ENCODE measurements at places on chromosomes 12 and 14.

DNA sequence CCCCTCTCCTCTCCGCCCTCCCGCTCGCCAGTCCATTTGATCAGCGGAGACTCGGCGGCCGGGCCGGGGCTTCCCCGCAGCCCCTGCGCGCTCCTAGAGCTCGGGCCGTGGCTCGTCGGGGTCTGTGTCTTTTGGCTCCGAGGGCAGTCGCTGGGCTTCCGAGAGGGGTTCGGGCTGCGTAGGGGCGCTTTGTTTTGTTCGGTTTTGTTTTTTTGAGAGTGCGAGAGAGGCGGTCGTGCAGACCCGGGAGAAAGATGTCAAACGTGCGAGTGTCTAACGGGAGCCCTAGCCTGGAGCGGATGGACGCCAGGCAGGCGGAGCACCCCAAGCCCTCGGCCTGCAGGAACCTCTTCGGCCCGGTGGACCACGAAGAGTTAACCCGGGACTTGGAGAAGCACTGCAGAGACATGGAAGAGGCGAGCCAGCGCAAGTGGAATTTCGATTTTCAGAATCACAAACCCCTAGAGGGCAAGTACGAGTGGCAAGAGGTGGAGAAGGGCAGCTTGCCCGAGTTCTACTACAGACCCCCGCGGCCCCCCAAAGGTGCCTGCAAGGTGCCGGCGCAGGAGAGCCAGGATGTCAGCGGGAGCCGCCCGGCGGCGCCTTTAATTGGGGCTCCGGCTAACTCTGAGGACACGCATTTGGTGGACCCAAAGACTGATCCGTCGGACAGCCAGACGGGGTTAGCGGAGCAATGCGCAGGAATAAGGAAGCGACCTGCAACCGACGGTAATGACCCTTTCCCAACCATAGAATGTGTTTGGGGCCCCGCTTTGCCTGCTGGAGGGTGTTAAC lies 615 bp downstream of the CDKN1B start:
- DNase-seq = no peak

DNA sequence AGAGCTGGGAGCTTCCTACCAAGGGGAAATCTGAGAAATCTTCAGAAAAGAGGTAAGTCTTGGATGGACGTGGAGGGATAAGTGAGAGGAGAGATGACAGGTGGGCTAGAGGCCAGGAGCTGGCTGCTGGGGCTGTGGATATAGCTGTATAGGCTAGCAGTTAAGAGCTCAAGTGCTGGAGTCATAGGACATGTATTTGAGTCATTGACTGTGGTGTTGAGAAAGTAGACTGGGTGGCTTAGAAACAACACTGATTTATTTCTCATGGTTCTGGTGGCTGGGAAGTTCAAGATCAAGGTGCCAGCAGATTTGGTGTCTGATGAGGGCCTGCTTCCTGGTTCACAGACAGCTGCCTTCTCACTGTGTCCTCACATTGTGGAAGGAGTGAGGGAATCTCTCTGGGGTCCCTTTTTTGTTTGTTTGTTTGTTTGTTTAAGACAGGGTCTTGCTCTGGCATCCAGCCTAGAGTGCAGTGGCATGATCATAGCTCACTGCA lies 151.1 kb upstream of the FUT8 start:
- no peak for DNase-seq

GRCh38 chr12:127600211-127600610 lies 666.8 kb upstream of the TMEM132C start:
- DNase-seq = no peak

DNA sequence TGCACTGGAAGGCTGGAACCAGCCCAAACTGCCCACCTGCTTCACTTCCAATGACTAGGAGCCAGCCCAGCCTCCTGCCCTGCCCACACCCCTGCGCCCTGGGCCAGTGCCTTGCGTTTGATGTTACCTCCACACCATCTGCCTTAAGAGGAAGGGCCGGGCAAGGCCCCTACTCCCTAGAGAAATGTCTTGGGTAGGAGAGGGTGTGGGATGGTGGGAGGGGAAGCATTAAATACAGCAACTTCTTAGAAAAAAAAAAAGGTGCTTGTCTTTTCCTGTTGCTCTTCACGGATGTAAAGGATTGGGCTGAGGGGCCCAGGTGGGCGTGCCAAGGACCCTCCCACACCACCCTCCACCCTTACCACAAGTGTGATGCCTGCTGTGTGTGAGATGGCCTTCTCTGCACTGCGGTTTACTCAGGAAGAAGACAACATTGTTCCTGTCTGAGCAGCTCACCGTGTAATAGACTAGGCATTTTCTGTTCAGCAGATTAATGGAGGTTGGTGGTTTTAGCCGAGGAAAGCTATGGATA lies 99.9 kb downstream of the NINJ2 start:
- DNase-seq = no peak

DNA sequence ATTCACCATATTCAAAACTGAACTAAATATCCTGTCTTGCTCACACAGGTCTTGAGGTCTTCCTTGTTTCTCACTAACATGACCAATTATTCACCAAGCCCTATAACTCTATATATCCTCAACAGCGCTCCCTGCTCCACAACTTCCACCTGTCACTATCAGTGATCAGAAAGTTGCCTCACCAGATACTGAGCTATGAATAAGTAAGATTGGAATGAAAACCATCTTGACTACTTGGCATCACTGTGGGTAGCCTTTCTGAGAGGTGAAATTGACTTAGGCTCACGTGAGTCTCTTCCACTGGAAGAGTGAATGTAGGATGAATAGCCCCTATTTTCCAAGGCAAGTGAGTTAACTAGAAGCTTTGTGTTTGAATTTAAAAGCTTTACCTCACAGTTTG lies 167.1 kb downstream of the PIK3C2G start:
- no peak for DNase-seq

DNA sequence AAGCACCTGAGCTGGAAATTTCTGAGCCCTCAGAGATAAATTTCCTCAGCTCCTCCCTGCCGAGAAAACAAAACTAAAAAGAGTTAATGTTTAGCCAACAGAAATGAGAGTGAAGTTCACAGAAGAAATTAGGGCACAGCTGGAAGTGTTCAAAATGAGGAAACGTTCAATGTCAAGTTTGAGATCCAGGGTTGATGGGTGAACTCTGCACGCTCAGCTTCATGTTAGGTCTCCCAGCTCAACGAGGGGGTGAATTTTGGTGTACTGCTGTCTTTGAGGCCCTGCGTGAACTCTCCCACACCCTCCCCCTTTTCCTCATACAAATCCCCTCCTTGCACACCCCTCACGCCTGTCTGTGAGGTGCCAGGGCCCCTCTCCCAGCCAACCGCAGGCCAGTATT lies 13.3 kb upstream of the OAS3 start:
- no peak for DNase-seq

DNA sequence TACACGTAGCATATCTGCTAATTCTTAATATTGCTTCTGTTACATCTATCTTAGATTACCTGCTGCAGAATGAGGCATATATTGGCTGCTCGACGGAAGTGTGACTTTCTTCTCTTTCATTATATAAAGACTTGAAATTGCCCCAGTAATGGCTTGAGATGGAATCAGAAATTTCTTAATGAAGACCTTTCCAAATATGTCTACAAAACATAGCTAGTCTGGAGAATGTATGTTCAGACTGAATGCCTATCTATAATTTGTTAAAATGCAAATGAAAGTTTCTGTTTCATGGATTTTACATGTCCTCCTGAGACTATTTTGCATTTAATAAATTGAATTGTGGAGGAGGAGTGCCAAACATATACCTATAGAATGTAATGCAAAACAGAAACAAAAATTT lies at the start of gene TAS2R10:
Gene TAS2R10, minus strand, starts transcription at position 101 of the 400 bp plus-strand sequence. Its CDS starts 89 bp downstream, at position 12.
- DNase-seq = no peak

DNA sequence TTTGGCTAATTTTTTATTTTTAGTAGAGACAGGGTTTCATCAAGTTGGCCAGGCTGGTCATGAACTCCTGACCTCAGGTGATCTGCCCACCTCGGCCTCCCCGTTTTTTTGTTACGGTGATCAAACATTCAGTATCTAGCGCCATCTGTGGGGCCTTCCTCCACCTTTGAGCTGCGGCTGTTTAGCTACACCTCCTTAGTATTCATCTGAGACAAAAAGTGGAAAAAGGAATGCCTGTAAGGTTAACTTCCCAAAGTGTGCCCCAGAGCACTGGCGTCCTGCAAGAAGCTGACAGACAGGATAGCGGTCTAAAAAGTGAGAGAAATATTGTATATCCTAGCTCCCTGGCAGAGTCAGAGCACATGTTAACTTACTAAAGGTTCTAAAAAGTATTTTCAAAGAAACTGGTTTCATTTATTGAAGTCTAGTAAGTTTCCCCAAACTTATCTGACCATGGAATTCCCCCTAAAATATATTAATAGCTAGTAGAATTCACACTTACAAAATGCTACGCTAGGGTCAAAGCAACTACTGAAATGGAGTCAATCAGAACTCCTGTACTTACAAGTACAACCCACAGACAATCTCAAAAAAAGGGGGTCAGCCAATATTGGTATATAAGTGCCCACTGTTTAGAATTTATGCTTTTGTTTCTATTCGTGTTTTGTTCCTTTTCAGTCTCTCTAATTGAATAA lies 59.1 kb downstream of the DUSP16 start:
- no peak for DNase-seq

DNA sequence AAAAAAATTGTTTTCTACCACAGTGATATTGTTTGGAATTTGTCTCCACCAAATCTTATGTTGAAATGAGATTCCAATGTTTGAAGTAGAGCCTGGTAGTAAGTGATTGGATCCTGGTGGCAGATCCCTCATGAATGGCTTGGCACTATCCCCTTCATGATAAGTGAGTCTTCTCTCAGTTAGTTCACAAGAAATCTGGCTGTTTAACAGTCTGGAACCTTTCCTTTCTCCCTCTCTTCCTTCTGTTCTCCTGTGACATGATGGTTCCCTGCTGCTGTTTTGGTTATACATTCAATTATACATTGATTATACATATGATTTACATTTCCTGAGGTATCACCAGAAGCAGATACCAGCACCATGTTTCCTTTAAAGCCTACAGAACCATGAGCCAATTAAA lies 442.2 kb downstream of the SLC6A15 start:
- DNase-seq = no peak

DNA sequence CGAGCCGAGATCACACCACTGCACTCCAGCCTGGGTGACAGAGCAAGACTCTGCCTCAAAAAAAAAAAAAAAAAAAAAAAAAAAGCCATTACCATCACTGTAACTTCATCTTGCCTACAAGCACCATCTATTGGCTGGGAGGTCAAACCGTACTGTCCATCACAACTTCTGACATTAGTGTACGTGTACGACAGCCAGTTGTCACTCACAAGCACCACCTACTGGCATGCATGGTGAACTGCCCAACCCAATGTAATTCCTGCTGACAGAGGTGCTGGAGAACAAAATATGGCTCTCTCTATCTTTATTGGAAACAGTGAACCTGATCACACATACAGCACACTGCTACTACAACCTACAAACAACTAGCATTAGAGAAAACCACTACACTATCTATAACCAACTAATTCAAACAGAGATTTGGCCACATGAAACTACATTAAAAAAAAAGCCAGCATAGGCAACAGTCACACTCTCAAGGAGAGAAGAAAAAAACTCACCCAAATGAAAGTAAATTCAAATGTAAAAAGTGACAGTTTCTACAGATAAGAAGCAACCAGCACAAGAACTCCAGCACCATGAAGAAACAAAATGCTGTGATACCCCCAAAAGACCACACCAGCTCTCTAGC lies 82.3 kb downstream of the PUS7L start:
- no peak for DNase-seq
